ENCODE measurements at places on chromosomes 3 and 15. TPM values are rescaled to one million over a fixed set of nuclear protein-coding genes. Genes with fewer than 3 reads are reported as not detected.

Gene APH1B
- 13.0 TPM for total RNA-seq

Gene CHDH
- 0.62 TPM for total RNA-seq

Gene GUCA1C
- total RNA-seq, result not detected

Gene ACAD9
- 31.5 TPM for total RNA-seq

Gene AADAC
- 9.0 TPM for total RNA-seq

Gene AGBL1
- total RNA-seq, result not detected

Gene GABRR3
- total RNA-seq, result not detected

All from cardiac ventricle fibroblast (primary cell).